ENCODE measurements at places on chromosomes 1 and 21.

DNA sequence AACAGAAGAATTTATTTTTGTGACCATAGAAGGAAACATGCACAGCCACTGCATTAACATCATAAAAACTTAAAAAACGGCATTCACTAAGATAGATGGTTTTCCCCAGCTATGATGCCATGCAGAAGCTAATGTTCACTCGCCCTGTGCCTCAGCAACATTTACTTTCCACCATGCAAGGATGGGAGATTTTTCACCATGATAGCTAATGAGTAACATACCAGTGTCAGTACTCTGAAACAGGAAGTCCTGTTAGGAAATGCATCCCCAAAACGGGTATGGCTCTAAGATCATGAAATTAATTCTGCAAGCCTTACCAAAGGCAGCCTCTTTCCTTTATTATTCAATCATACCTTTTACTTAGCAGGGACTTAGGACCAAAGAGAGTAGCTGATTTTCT lies 17.5 kb upstream of the VAMP3 start:
- DNase-seq = no peak

- no peak for DNase-seq
Observed at GRCh38 chr1:91498035-91498434, 2.6 kb upstream of the CDC7 start.

GRCh38 chr21:32325706-32326105 lies 27.1 kb downstream of the MRAP start:
- no peak for DNase-seq

DNA sequence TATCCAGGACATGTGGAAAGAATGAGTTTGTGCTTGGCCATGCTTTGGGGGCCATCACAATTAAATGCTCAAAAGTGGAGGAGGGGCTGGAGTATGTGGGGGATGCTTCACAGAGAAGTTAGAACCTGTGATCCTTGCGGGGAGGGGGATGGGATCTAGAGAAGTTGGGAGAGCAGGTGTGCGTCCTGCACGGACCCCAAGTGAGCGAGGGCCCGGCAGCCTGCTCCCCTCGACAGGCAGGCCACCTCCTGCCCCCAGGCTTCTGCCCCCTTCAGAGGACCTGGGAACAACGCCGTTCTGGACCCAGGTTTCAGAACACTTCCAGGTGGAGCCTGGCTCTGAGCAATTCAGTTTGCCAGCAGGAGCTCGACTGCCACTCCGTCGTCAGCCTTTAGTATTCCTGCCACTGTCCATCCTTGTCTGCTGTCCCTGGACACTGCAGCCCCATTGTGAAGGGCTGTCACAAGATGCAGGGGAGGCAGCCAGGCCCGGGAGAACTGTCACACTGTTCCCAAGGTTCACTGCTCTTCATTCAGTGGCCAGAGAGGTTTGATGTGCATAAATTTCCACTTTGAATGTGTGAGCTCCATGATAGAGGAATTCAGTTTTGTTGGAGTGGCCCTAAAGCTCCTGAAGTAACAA lies 112.2 kb downstream of the DHRS3 start:
- no peak for DNase-seq

DNA sequence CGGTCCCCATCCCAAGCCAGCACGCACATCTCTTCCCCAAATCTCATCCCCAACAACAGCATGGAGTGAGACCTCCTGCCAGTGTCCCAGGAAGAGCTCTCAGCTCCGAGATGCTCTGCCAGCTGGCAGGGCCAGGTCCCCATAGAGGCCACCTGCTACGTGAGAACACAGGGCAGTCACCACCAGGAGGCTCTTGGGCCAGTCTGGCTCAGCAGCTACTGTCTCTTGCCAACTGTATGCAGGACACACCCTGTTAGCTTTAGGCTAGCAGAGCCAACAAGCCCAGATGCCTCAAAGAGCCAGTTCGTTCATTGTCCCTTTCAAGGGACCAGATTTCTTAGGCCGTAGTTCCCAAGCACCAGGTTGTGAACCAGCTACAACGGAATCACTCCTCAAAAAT lies 36.9 kb downstream of the FBXO2 start:
- no peak for DNase-seq

GRCh38 chr1:91579658-91580228 lies 79.1 kb downstream of the CDC7 start:
- no peak for DNase-seq

DNA sequence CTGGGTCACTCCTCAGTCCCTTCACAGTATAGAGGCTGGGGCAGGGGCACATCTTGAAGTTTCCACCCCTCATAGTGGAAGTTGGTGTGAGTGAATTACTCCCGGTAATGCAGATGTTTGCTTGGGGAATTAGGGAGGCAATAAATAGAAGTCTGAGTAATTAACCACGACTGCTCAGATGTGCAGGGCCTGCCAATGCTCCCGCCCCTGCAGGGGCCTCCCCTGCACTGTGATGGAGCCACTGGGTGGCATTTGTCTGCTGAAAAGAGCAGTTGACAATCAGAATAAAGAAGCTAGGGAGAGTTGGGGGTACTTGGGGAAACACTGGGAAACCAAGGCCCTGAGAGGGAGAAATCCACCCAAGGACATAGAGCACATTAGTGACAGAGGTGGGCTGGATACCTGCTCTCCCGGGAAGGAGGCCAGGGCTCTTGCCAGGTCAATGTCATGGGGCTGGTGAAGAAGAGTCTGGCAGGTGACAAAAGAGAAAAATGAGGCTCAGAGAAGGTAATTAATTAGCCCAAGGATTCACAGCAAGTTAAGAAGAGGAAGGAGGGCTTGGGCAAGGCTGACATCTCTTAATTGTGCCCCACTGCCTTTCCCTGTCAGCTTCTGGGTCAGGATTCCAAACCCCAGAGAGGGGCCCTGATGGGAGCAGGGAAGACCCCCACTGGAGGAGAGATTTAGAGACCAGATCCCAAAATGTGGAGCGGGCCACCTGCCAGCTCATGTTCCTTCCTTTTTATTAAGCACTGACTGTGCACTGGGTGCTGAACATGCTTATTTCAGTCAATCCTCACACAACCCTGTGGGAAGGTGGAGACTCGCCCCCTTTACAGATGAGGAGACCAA lies 436.2 kb downstream of the MATN1 start:
- no peak for DNase-seq

DNA sequence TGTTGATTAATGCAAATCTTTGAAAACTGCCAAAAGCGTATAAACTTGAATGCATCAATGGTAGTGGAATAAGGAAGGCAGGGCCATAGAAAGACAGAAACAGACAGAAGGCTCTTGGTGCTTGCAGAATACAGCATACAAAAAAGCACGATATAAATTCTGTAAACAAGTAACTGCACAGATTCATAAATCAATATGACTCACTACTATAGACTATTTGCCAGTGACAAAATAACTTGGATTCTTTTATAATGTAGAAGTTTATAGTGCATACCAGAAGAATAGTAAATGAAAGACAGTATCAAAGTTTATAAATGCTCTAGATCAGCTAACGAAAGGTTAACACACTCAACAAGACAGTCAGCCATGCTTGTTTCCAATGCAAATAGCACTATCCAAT lies 349.6 kb downstream of the PTBP2 start:
- DNase-seq = no peak

DNA sequence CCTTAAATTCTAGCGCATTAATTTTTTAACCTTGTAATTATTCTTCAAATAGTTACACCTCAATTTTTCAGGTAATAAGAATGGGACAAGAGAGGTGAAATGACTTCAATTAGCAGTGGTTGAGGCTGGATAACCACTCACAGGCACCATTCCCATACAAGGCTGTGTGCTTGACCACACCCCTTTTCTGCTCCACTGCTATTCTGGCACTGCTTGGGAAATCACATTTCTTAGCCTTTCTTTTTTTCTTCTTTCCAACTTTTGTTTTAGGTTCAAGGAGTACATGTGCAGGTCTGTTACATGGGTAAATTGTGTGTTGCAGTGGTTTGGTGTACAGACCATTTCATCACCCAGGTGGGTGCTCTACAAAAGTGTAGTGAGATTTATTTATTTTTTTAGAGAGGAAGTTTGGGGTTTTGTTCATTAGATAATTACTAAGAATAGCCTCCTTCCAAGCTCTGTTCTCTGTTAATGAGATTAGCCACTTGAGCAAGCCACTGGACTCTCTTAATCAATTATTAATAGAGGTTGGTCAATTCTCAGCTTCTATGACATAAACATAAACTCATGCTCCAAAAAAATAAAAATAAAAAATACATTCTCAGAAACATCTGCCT lies 14.4 kb downstream of the ILDR2 start:
- no peak for DNase-seq

GRCh38 chr1:200558866-200559459 lies 61.6 kb downstream of the KIF14 start:
- DNase-seq = peak; percentile 17

- DNase-seq = no peak
Observed at GRCh38 chr1:38151399-38151798, 104.8 kb upstream of the POU3F1 start.

DNA sequence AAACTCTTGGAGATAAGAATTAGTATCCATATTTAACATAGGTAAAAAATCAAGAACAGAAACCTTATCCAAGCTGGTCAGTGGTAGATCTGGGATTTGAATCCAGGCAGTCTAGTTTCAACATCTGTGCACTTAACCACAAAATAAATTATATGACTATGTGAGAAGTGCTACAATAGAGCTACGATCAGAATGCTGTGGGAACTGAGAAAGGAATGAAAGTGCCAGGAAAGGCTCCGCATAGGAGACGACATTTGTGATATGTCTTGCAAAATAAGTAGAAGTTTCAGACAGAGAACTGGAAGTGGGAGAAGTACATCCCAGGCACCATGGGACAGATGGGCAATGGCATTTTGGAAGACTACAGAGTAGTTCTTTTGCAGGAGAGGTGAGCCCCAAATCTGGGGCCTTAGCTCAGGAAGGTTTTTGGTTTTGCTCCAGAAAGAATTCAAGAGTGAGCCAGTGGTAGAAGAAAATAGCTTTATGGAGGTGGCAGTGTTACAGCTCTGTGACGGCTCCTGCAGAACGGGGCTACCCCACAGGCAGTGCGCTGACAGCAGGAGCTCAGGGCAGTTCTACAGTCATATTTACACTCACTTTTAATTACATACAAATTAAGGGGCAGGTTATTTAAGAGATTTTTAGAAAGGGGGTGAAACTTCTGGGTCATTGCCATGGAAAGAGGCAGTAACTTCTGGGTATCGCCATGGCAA lies 25.5 kb upstream of the GJA5 start:
- no peak for DNase-seq
